Activated T-helper 17 cell treated with anti-CD3 and anti-CD28 coated beads, Interleukin-2, amount 50 U/mL, for 72 hours (primary cell): ENCODE measurements at places on chromosomes 1 and 21.
A peak's percentile ranks its signal among the peaks of the same experiment; 100 is the strongest.

DNA sequence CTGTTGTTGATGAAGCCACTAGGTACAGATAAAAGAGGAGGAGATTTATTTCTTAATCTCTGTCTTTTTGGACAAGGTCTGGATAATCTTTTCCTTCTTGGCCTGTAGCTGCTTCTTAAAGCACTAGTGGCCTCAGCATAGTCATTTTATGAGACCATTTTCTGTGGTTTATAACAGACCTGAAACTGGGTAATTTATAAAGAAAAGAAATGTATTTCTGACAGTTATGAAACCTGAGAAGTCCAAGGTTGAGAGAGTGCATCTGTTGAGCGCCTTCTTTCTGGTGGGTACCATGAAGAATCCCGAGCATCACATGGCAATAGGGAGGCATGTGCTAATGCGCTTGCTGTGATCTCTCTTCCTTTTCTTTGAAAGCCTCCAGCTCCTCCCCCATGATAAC lies 36.7 kb upstream of the PDC start:
- no peak for ATAC-seq

GRCh38 chr21:17818186-17819113 lies 706 bp downstream of the C21orf91 start:
- ATAC-seq: peak; percentile 14

DNA sequence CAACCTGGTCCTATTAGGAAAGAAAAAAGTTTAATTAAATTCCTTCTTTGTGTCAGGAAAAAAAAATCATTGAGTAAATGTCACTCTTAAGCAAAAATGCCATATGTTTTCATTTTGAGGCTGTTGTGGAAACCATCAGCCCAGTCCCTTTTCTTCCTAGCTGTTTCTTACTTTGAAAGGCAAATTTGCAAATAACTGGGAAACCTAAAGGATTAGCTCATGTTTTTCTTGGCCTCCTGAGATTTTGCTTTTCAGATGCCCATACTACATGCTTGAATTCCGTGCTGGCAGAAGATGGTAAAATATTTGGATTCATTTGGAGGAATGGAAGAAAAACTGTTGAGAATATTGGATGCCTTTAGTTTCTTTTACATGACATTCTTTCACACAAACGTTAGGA lies 182.1 kb upstream of the ADAMTS5 start:
- no peak for ATAC-seq

- no peak for ATAC-seq
Observed at GRCh38 chr1:110582378-110582777, 23.8 kb downstream of the KCNA2 start.

GRCh38 chr1:209086486-209087192 lies 496.9 kb upstream of the CAMK1G start:
- ATAC-seq: no peak

DNA sequence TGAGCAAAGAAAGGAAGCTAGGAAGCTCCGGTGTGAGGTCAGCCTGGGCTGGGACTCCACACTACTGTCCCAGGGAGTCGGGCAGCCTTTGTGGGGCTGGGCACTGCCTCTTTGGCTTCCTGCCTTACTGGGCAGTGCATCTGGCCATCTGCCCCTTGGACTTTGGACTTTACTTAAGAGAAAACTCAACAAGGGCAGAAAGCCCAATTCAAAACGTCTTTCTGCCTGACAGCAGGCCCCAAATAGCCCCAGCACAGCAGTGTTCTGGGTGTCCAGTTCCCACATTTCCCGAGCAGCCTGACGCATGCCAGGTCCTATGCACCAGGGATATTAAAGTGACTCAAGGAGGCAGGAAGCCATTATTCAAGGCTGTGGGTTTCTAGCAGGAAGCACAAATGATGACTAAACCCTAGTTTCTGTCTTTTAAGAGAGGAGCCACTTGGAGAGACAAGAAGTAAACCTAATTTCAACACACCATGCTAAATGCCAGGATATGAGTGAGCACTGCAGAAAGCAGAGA lies 37.9 kb upstream of the EDEM3 start:
- peak; percentile 98 for ATAC-seq

DNA sequence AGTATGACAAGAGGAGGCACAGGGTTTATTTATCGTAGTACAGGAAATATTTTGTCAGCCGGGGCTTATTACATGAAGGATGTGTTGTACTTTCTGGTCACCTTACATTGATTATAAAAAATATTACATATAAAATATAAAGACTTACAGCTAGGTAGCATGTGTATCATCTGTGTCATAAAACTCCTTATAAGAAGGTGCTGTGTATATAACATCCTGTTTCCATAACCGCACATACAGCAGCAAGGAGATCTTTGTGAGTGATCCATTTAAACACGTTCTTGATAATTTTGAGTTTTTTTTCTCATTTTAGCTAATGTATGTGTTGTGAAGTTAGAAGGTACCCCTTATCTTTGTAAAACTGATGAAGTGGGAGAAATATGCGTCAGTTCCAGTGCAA lies 60.1 kb downstream of the S100B start:
- ATAC-seq: no peak

GRCh38 chr1:206685334-206685768 lies 646 bp downstream of the MAPKAPK2 start:
- peak; percentile 47 for ATAC-seq
